NCI-H1092 treated with DMSO at 0.1 percent for 48 hours (cell line): ENCODE measurements at places on chromosomes 12 and 14.

- no peak for DNase-seq
These were observed 1934.2 kb upstream of the SEL1L start for GRCh38 chr14:83467811-83468210.

DNA sequence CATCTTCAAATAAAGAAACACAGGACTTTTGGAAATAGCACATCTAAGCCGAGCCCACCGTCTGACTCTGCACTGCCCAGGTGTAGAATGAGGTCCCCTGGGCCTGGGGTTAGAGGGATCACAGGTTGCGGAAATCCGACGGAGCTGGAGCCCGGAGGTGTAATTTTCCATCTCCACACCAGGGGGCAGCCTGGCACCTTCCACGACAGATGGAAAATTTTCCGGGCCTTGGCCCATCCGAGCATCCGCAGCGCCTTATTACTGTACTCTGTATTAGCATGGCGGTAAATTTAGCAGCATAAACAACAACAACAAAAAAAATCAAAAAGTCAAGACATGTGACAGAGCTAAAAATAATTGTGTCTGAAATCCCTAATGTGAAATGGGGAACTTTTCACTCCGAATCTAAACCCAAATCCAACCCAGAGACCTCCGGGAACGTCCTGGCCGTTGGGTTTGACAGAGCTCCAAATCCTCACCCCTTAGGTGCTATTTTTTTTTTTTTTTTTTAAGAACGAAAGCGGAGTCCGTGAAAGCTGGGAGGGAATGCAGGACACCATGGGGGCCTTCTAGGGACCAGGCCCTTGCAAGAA is 93.9 kb downstream of the KSR2 start:
- DNase-seq = peak; percentile 40

- DNase-seq = peak; percentile 67
These were observed 43.7 kb downstream of the DDX11 start for GRCh38 chr12:31117203-31118011.

- no peak for DNase-seq
These were observed 116.2 kb upstream of the ARID2 start for GRCh38 chr12:45613296-45613695.

- peak; percentile 23 for DNase-seq
These were observed 3.6 kb upstream of the NPAS3 start for GRCh38 chr14:32934881-32935633.

DNA sequence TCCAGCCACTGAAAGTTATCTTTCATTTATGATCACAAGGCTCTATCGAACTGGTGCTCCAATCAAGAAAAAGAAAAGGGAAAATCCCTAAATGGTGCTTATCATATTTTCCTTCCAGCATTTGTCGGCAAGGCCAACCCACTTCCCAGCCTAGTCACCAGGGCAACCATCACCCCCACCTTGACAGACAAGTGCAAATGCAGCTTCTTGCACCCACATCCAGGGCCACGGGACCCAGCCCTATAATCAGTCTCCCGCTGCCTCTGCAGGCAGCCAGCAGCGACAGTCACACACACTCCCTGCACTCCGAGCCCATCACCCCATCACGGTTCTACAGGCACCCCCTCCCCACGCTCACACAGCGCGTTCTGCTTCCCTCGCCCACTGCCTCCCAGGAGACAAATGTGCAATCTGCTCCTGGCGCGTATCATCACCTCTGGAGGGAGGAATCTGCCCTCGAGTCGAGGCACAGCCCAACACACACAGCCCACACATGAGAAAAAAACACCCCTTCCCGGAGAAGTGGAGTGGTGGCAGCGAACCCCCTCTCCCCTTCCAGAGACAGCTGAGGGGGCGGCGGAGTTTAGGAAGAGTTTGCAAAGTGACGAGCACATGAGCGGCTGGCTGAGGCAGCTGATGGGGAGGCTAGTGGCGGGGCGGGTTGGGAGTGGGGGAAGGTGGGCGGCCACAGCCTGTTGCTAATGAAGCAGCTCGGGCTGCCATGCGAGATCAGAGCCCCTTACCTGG is 9.3 kb upstream of the PPP4R4 start:
- DNase-seq = no peak

DNA sequence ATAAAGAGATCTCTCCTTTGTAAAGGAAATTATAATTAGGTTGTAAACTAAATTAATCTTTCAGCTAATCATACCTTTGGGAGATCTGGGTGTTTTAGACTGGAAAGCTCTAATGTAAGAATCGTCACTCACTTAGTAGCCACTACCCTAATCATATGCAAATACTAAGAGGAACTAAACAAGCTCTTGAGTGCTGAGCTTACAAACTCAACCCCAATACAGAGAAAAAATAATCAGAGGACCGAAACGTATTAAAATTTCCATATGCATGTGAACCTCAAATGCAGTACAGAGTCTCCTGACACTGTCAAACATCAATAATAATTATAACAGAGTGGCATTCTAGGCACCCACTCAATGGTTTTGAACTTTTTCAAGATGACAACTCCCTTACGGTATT is 235.3 kb upstream of the FOXN3 start:
- DNase-seq = no peak

GRCh38 chr12:70482764-70483163 is 116.7 kb downstream of the KCNMB4 start:
- no peak for DNase-seq

- no peak for DNase-seq
These were observed 11.7 kb upstream of the RPS6KL1 start for GRCh38 chr14:74934476-74935359.

GRCh38 chr12:71848212-71848611 is 8.7 kb downstream of the TBC1D15 start:
- no peak for DNase-seq

DNA sequence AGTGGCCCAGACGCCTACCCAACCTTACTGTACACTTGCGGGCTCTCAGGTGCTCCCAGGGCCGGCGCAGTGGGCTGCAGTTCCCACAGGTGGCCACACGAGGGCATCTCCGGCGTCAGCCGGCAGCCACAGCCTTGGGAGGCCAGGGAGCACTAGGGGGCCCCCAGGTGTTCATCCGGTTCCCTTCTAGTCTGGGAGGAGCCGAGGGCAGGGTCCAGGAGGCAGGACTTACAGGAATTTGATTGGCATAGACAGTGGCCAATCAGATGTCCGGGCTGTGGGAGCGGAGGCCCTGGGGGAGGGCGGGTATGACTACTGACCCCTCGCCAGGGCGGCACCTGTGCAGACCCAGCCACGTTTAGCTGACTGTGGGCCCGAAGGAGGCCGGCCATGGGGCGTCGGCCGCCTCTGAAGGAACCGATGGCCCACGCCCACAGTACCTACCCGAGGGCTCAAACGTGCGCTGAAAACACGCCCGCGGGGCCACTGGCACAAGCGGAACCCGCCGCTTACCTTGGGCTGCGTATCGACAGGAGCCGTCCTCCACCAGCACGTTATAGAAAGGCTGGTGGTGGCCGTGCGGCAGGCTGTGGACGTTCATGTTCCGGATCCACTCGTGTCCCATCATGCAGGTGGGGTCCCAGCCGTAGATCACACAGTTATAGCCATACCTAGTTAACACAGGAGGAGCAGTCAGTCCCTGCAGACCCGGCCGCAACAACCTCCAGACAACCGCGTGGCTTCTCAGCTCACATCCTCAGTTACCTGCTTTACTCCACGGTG is 34.8 kb downstream of the FBXO21 start:
- DNase-seq = peak; percentile 27

- no peak for DNase-seq
These were observed 27.6 kb downstream of the RAB3IP start for GRCh38 chr12:69766260-69766659.

- no peak for DNase-seq
These were observed 348.4 kb downstream of the BCAT1 start for GRCh38 chr12:24600551-24600950.

- no peak for DNase-seq
These were observed 7.7 kb upstream of the HPD start for GRCh38 chr12:121866331-121866730.

GRCh38 chr14:51239813-51240803 is at the start of gene TMX1:
Gene TMX1, plus strand, starts transcription at chr14:51240247. Its CDS starts 46 bp downstream, at chr14:51240293.
- DNase-seq = peak; percentile 100

DNA sequence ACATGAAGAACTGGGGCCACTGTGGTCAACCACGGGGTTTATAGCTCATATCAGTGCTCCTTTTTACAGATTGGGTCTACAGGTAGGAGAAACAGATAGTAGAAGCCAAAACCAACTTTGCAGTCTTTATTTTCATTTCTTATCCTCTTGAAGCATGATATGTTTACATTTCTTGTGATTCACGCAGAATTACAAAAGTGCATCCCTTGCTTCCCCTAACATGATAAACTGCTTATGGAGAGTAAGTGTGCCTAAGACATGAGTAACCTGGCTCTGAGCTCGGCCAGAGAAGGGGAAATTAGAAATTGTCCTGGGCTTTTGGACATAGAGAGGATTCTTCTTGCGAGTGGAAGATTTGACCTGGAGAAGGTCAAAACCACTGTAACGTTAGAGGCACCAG is 18.4 kb downstream of the PWP1 start:
- no peak for DNase-seq

DNA sequence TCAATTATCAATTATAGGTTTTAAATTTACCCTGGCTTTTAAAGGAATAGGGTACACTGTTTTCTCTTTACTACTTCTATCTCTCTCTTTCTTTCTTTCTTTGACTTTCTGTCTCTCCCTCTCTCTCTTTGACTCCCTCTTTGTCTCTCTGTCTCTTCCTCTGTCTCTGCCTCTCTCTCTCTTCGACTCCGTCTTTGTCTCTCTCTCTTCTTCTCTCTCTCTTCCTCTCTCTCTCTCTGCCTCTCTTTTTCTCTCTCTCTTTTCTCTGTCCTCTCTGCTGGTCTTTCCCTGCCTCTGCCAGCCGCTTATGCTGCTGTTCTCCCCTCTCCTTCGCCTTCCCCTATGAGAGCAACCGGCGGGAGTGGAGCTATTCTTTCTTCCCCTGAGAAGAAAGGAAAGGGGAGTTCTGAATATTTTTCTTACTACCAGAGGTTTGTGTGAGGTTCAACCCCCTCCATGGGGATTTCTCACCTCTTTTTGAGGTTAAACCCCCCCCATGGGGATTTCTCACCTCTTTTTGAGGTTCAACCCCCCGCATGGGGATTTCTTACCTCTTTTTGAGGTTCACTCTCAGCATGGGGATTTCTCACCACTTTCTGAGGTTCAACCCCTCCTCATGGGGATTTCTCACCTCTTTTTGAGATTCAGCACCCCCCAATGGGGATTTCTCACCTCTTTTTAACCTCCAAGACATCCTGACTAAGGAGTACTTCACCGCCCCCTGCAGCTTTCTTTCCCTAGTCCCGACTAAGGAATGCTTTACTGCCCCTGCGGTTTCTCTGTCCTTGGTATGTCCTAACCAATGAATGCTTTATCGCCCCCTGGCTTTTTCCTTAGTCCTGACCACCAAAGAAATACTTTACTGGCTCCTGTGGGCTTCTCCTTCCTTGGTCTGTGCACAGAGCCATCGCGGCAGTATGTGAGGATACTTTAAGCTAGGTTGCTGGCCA is 27.4 kb upstream of the DDHD1 start:
- DNase-seq = no peak

DNA sequence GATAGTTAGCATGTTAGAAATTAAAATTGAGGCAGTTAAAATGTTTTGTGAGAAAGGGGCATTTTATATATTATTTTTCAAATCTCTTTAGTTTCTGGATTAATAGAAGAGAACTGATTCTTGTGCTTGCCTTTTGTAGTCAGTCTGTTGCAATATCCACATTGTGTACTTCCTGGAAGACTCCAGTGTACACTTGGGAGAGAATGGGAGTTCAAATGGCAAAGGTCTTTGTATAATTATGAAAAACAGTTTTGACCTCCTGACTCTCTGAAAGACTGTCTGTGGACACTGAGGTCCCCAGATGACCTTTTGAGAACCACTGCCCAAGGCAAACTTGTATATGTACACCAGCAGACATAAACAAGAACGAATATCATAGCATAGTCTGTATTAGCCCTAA is 12.1 kb downstream of the E2F7 start:
- DNase-seq = no peak

- DNase-seq = no peak
These were observed 95.2 kb upstream of the HMGA2 start for GRCh38 chr12:65728848-65729793.

DNA sequence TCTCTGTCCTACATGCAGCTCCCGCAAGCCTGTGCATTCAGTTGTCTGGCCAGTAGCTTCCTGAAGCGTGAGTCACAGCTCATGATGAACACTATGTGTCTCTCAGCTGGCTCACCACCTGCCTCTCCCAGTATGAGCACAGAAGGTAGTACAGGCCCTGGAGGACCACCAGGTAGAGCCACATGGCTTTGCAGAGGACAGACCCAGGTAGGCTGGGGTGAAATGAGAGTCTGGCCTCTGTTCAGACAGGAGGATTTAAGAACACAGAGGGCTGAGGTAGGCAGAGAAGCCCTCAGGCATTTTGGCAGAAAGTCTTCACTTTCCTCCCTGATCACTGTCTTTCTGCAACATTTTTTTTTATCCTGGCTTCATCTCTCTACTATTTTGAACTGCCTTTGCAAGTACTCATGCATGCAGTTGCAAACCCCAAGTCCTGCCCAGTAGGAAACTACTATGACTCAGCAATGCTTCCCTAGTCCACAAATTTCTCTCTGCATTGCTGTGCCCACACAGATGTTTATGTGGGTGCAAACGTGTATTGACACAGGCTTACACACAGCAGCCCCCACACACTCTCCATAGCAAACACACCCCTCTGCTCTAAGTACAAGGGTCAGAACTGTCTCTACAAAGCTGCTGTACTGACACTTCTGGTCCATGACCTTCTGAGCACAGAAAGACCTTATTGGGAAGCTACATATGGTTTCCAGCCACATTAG is 7.2 kb upstream of the SDR9C7 start:
- DNase-seq = no peak

DNA sequence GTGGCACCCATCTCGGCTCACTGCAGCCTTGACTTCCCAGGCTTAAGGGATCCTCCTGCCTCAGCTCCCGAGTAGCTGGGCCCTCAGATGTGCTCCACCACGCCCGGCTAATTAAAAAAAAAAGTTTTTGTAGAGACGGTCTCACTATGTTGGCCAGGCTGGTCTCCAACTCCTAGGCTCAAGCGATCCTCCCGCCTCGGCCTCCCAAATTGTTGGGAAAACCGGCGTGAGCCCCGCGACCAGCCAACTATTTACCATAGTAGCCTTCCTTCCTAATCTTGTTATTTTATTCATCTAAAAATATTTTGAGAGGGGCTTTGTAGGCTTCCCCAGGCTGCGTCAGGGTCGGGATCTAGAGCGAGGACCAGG is 25.4 kb upstream of the YY1 start:
- no peak for DNase-seq

GRCh38 chr14:45709541-45709940 is 456.5 kb upstream of the MIS18BP1 start:
- DNase-seq = no peak

- no peak for DNase-seq
These were observed 1441.4 kb downstream of the AACS start for GRCh38 chr12:126506426-126507182.

GRCh38 chr14:50677527-50678063 is 9.5 kb upstream of the SAV1 start:
- DNase-seq = no peak
